Endothelial cell (in vitro differentiated cells): ENCODE measurements at places on chromosomes 6 and 20.

DNA sequence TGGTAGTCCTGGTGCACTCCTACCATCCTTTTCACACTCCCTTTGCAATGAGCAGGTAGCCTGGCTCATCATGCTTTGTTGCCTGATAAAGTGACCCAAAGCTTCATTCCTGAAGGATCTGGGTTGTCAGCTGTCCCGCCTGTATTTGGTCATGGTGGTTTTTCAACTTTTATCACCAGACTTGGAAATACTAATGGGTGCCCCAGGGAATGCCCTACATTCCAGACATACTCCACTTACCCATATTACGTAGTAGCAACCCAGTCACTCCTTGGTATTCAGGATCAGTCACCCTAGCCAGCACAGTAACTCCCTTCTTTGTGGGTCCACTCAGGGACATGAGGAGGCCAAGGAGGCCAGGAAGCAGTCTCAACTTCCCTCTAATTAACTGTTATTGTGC is 199.2 kb downstream of the MAFB start:
- DNase-seq: no peak

DNA sequence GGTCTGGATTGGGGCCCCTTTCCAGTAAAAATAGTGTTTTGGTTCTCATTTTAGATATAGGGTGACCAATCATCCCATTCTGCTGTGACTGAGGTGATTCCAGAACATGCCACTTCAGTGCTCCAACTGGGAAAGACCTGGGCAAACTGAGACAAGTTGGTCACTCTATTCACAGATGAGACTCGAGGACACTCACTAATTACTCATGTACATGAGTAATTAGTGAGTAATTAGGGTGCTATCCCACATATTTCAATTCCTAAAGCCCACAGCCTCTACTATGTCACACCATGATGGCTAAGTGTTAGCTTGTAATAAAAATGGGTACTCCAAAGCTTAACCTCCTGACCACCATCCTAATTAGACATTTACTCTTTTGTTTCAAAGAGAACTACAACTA is 86.0 kb downstream of the CBLN4 start:
- no peak for DNase-seq

GRCh38 chr6:36219081-36219480 is 22.5 kb downstream of the BRPF3 start:
- DNase-seq: no peak

- DNase-seq: no peak
These were observed 64.3 kb downstream of the ANKS1A start for GRCh38 chr6:34953061-34954025.

DNA sequence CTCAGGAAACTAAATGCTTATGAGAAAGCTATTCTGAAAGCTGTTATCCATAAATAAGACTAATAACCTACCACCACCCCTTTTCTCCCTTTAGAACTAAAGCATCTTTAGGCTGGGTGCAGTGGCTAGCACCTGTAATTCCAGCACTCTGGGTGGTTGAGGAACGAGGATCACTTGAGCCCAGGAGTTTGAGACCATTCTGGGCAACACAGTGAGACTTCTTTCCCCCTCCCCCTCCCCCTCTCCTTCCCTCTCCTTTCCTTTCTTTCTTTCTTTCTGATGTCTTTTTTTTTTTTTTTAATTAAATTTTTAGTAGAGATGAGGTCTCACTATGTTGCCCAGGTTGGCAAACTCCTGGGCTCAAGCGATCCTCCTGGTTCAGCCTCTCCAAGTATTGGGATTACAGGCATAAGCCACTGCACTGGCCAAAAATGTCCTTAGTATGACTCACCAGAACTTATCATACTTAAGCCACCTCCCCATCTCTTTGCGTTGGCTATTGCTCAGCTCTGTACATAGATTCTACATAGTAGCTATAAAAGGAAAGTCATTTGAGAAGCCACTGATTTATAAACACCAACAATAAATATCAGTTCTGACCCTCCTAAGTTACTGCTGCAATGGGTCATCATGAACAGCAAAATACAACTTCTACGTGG is 54.8 kb upstream of the SPDEF start:
- no peak for DNase-seq

GRCh38 chr6:20826378-20826777 is 292.1 kb downstream of the CDKAL1 start:
- no peak for DNase-seq

GRCh38 chr20:312067-312466 is 13.3 kb upstream of the SOX12 start:
- DNase-seq: no peak

DNA sequence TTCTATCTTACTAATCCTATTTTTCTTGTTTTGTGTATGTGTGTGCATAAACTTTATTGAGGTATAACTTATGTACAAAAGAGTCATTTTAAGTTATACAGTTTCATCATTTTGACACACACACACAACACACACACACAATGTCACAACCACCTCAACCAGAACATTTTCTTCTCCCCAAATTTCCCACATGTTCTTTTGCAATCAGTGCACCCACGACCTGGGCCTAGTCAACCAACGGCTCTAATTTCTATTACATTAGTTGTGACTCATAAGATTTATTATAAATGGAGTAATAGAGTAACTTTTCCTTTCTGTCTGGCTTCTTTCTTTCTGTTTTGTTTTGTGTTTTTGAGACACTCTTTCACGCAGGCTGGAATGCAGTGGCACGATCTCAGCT is 9.8 kb upstream of the POM121L2 start:
- no peak for DNase-seq
